ENCODE measurements at places on chromosomes 1 and 21. TPM values are rescaled to one million over a fixed set of nuclear protein-coding genes. Genes with fewer than 3 reads are reported as not detected.
A peak's percentile ranks its signal among the peaks of the same experiment; 100 is the strongest.

The SPOCD1 gene
- total RNA-seq = 0.30 TPM

GRCh38 chr1:40627987-40628902 is 37.2 kb downstream of the RIMS3 start:
- H3K4me1 ChIP-seq = peaks cover 20% of the 10 kb centered on the region
- peak overlapping the region; percentile 50 for H3K27ac ChIP-seq
- H3K27me3 ChIP-seq = no peaks in the 10 kb centered on the region
- peak; percentile 73 for DNase-seq

GRCh38 chr1:119917304-119918055 is 21.2 kb upstream of the ADAM30 start:
- peaks cover 47% of the 10 kb centered on the region for H3K36me3 ChIP-seq
- H3K4me1 ChIP-seq = no peaks in the 10 kb centered on the region
- peak overlapping the region; percentile 16 for H3K27ac ChIP-seq
- H3K4me3 ChIP-seq = no peak overlapping the region

The TMEM81 gene
- 3.7 TPM for total RNA-seq

DNA sequence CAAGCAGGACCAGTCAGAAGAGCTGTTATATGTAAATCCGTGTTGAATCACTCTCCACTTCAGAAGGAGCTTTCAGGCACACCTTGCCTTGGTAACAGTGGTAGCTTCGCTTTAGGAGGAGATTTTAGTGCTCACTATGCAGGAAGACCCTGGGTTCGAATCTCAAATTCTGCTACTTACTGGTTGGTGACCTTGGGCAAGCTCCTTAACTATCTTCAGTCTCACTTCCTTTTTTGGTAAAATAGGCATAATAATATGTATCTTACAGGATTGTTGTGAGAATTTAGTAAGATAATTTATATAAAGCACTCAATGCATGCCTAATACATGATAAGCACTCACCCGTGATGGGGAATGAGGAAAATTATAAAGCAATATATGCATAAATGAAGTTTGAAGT is 46.7 kb upstream of the GPR52 start:
- no peak overlapping the region for H3K27ac ChIP-seq
- DNase-seq = no peak
- H3K36me3 ChIP-seq = peaks cover 23% of the 10 kb centered on the region
- no peak overlapping the region for H3K4me3 ChIP-seq
- H3K27me3 ChIP-seq = no peaks in the 10 kb centered on the region

GRCh38 chr1:7326366-7326765 is 444.7 kb upstream of the VAMP3 start:
- no peaks in the 10 kb centered on the region for H3K36me3 ChIP-seq
- no peaks in the 10 kb centered on the region for H3K4me1 ChIP-seq
- H3K4me3 ChIP-seq = no peak overlapping the region
- no peak overlapping the region for H3K27ac ChIP-seq
- H3K27me3 ChIP-seq = peaks cover 16% of the 10 kb centered on the region
- DNase-seq = no peak

GRCh38 chr1:214136324-214136919 is 144.5 kb upstream of the SMYD2 start:
- H3K36me3 ChIP-seq = no peaks in the 10 kb centered on the region
- no peak overlapping the region for H3K4me3 ChIP-seq
- no peak for DNase-seq
- H3K27ac ChIP-seq = no peak overlapping the region
- no peaks in the 10 kb centered on the region for H3K4me1 ChIP-seq

DNA sequence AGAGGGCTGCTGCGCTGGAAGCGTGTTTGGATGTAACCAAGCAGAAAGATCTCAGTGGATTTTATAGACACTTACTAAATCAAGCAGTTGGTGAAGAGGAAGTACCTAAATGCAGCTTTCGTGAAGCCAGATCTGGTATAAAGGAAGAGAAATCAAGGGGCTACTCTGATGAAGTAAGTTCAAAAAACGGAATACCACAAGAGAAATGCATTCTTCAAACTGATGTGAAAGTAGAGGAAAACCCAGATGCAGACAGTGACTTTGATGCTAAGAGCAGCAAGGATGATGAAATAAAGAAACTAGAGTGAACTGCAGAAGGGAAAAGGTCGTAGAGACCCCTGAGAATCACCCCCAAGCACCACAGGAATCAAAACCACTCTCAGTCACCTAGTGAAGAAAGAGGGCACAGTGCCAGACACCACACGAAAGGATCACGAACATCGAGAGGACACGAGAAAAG is 40.8 kb upstream of the NEXN start:
- no peaks in the 10 kb centered on the region for H3K27me3 ChIP-seq
- peaks cover 19% of the 10 kb centered on the region for H3K36me3 ChIP-seq
- no peak overlapping the region for H3K27ac ChIP-seq
- no peak overlapping the region for H3K4me3 ChIP-seq
- peaks cover 3% of the 10 kb centered on the region for H3K4me1 ChIP-seq

DNA sequence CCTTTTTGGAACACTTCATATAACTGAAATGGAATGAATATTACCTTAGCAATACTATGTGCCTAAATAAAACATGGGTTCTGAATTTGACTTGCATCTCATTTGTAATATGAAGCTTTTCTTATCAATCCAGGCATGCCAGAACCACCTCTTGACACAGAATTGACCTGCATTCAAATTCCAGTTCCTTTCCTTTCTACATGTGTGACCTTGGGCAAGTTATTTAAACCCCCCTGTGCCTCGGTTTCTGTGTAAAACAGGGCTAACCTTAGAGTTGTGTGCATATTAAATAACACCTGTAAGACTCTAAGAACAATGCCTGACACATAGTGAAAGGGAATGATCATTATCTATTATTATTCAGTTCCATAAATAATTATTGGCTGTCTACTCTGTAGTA is 2.0 kb upstream of the NOS1AP start:
- no peak overlapping the region for H3K4me3 ChIP-seq
- no peak for DNase-seq
- peaks cover 1% of the 10 kb centered on the region for H3K4me1 ChIP-seq
- H3K27me3 ChIP-seq = peaks cover 43% of the 10 kb centered on the region
- H3K36me3 ChIP-seq = no peaks in the 10 kb centered on the region

The CPLANE2 gene
- 4.0 TPM for total RNA-seq

DNA sequence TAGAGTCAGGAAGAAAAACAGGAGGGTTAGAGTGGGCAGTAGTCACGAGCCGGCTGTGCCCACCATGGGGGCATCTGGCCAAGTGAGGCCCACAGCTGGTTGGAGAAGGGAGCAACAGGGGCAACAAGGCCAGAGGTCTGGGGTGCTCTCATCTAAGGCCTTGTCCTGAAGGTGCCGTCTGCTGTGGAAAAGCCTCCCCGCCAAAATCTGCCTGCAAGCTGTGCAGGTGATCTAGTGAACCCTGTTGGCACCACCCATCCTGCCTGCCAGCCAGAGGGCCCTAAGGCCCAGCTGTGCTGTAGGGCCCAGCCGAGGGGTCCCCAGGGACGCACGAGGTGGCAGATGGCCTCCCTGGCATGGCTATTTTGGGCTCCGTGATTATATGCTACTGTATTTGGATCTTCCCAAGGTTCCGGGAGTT is 51.3 kb downstream of the LGR6 start:
- no peak overlapping the region for H3K4me3 ChIP-seq
- no peaks in the 10 kb centered on the region for H3K27me3 ChIP-seq
- DNase-seq = no peak
- no peaks in the 10 kb centered on the region for H3K4me1 ChIP-seq
- no peak overlapping the region for H3K27ac ChIP-seq

GRCh38 chr1:6385488-6386191 is 7.9 kb downstream of the ACOT7 start:
- no peak for DNase-seq
- no peaks in the 10 kb centered on the region for H3K36me3 ChIP-seq
- peaks cover 6% of the 10 kb centered on the region for H3K4me1 ChIP-seq
- H3K27me3 ChIP-seq = no peaks in the 10 kb centered on the region

DNA sequence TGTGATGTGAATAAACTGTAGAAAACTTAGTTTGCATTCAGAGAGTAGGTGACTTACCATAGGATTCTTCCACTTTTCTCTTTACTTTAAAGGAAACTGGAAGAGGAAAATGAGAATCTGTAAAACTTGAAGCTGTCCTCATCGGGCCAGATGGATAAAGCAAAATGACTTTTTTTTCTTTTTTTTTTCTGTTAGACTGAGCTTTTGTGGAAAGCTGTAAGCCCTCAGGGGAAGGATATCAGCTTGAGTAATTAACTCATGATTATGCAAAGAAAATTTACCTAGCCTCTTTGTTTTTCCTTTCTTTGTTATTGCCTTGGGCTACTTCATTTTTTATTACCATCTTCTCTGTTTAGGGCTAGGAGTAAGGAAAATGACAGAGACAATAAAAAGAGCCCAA is 53.4 kb downstream of the DPH5 start:
- H3K27ac ChIP-seq = no peak overlapping the region
- H3K4me3 ChIP-seq = no peak overlapping the region
- no peak for DNase-seq

DNA sequence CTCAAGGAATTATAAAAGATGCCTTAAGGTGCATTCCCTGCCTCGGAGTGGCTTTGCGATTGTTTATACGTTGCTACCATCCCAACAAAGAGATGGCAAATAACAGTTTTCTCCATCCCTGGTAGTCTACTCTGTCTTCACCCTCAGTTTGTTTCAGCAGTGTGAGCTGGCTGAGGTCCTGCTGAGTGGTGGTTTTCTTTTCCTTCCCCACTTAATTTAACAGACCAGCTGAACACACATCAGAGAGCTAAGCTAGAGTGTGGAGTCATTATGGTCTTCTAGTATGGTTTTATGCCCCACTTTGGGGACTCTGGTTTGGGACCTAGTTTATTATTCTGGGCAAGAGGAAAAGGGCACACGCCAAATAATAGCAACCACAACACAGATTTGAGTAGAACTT is 2.2 kb downstream of the PIGV start:
- H3K27ac ChIP-seq = peak overlapping the region; percentile 97
- peaks cover 54% of the 10 kb centered on the region for H3K4me1 ChIP-seq
- H3K36me3 ChIP-seq = peaks cover 26% of the 10 kb centered on the region
- peak; percentile 46 for DNase-seq
- no peaks in the 10 kb centered on the region for H3K27me3 ChIP-seq

DNA sequence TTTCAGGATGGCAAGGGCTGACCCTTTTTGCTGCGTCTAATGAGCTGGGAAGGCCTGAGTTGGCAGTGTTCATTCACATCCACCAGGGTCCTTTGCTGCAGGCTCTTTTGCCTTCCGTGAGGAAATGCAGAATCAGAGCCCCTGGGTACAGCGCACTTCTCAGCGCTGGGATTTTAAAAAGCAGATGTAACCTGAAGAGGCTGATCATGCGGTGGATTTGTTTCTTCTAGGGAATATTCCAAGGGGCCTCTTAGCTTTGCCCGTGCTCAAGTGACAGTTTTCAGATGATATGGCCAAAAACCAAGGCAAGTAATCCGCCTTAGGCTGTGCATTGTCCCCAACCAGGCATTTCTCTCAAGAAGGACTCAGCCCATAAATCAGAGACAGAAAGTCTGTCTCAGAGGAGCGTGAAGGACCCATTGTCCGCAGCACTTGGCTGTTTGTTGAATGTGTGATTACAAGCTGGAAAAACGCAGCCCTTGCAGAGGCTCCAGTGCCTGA is 237.6 kb downstream of the PTPRC start:
- H3K4me1 ChIP-seq = peaks cover 13% of the 10 kb centered on the region
- no peak overlapping the region for H3K4me3 ChIP-seq
- H3K36me3 ChIP-seq = peaks cover 16% of the 10 kb centered on the region
- DNase-seq = no peak
- no peak overlapping the region for H3K27ac ChIP-seq
- H3K27me3 ChIP-seq = no peaks in the 10 kb centered on the region

GRCh38 chr1:37676281-37677142 is 15.8 kb upstream of the CDCA8 start:
- DNase-seq = no peak
- H3K4me3 ChIP-seq = no peak overlapping the region
- peaks cover 20% of the 10 kb centered on the region for H3K4me1 ChIP-seq
- no peaks in the 10 kb centered on the region for H3K27me3 ChIP-seq
- H3K36me3 ChIP-seq = peaks cover 5% of the 10 kb centered on the region

GRCh38 chr1:43275826-43276620 is 6.2 kb downstream of the TMEM125 start:
- H3K27ac ChIP-seq = no peak overlapping the region
- peaks cover 3% of the 10 kb centered on the region for H3K27me3 ChIP-seq
- peaks cover 18% of the 10 kb centered on the region for H3K4me1 ChIP-seq

The WNT9A gene
- total RNA-seq = not detected

The A3GALT2 gene
- not detected for total RNA-seq

- peaks cover 36% of the 10 kb centered on the region for H3K36me3 ChIP-seq
- peaks cover 14% of the 10 kb centered on the region for H3K4me1 ChIP-seq
- no peak overlapping the region for H3K4me3 ChIP-seq
- peak overlapping the region; percentile 39 for H3K27ac ChIP-seq
- H3K27me3 ChIP-seq = no peaks in the 10 kb centered on the region
Measured at GRCh38 chr21:32370998-32371766, 21.6 kb downstream of the URB1 start.

The MEAF6 gene
- 57.5 TPM for total RNA-seq

The AGT gene
- total RNA-seq = not detected

The S1PR1 gene
- total RNA-seq = 131 TPM

DNA sequence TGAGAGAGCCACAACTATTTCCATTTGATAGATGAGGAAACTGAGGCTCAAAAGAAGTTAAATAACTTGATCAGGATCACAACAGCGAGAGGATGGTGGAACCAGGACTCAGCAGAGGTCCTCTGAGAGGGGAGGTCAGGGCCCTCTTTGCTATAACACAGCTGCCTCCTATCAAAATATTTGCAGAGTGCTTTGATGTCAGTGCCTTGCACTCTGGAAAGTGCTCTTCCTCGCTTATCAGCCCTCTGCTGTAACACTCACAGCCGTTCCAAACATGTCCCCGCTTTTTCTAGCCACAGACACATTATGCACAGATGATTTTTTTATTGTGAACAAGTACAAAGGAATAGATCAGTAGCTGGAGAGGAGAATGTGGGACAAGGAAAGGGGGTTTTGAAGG is 71.8 kb upstream of the ARHGAP29 start:
- H3K27me3 ChIP-seq = peaks cover 6% of the 10 kb centered on the region
- DNase-seq = no peak
- H3K27ac ChIP-seq = no peak overlapping the region
- H3K4me1 ChIP-seq = no peaks in the 10 kb centered on the region

The FAF1 gene
- 87.9 TPM for total RNA-seq

The SAMD11 gene
- not detected for total RNA-seq

Data from activated naive CD4-positive, alpha-beta T cell treated with anti-CD3 and anti-CD28 coated beads for 36 hours (primary cell).